ENCODE measurements at places on chromosomes 5 and 9. TPM values are rescaled to one million over a fixed set of nuclear protein-coding genes. Genes with fewer than 3 reads are reported as not detected.

- DNase-seq, result no peak
Observed at GRCh38 chr5:176413255-176413565, 3.1 kb downstream of the CLTB start.

- no peak for DNase-seq
Observed at GRCh38 chr5:117803533-117803932, 1184.8 kb downstream of the DTWD2 start.

- no peak for DNase-seq
Observed at GRCh38 chr9:7405924-7406604, 393.5 kb downstream of the DMAC1 start.

DNA sequence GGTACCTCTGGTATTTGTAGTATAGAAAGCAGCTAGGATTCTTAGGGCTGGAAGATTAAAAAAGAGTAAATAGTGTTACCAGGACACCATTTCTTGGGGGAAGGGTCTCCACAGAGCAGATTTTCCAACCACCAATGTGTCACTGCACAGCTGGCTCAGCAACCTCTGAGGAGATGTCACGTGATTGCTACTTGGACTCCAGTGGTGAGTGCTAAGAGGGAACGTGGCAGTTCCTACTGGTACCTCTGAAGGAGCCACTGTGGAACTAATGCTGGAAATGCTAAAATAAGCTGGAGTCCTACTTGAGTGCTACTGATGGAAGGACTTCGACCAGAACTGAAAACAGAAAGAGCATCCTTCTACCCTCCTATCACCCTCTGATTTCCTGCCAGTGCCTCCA, 36.1 kb upstream of the SPDL1 start:
- no peak for DNase-seq

DNA sequence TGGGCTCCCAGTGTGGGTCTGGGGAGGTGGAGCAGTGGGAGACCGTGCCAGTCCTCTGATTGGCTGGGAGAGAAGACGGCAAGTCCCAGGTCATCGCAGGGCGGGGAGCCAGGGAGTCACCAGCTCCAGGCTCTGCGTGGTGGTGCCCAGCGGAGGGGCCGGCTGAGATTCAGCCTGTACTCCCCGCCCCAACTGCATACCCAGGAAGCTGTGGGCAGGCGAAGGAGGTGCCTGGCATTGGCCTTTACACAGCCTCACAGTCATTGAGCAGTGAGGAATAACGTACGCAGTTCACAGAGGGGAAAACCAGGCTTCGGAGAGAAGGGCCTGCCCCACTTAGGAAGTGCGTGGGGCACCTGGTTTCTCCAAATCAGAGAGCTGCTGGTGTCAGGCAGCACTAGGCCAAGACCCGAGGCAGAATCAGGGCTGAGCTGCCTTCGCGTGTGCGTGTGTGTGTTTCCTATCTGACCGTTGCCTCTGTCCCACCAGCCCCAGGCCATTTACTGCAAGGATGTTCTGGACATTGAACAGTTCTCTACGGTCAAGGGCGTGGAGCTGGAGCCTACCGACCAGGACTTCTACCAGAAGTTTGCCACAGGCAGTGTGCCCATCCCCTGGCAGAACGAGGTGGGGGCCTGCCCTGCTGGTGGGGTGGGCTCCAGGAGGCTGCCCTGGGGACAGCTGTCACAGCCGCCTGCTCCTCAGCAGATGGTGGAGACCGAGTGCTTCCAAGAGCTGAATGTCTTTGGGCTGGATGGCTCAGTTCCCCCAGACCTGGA, 6.2 kb upstream of the PRR7 start:
- DNase-seq, result peak; percentile 86

DNA sequence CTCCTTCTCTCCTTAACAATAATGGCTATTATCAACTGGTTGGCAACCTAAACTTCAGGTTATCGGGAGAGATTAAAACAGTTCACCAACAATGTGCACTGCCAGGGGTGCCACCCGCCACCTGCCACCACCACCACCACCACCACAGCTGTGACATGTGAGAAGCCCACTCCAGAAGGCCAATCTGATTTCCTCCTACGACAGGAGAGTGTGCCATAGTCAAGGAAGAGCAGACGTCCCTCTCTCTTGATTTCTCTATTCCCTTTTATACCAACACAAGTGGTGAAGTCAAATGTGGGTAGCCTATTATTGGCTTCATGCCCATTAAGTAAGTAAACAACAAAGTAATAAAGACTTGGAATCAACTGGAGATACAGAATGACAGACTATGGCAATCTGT, 22.4 kb downstream of the GNAQ start:
- DNase-seq, result no peak

- DNase-seq, result no peak
Observed at GRCh38 chr9:112553256-112553826, 66.7 kb downstream of the KIAA1958 start.

GRCh38 chr5:39437467-39437866, 12.7 kb upstream of the DAB2 start:
- no peak for DNase-seq

GRCh38 chr5:56567278-56567677, 248.1 kb upstream of the MAP3K1 start:
- DNase-seq, result no peak

GRCh38 chr5:177576169-177576568, 15.8 kb upstream of the TMED9 start:
- DNase-seq, result no peak

- no peak for DNase-seq
Observed at GRCh38 chr5:45109636-45110035, 300.9 kb downstream of the MRPS30 start.

DNA sequence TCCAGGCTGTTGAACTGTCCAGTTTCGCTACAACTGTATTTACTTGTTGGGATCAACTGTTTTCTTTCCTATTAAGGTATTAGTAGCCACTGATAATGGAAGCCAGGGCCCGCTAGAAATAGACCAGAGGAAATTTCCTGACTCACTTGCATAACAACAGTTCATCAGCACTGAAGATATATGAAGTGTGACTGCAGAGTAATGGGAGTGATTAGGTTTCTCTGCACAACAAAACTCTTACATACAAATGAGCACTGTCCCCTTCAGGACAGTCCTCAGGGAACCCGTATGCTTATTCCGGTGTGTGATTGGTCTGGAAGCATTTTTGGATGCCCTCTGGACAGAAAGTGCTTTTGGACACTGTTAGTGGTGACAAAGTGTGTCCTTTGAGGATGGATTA, 55.3 kb downstream of the LIX1 start:
- DNase-seq, result no peak

The MUSK gene
- not detected for total RNA-seq

The PCDHGB1 gene
- total RNA-seq, result not detected

Data from activated CD4-positive, alpha-beta memory T cell treated with anti-CD3 and anti-CD28 coated beads for 36 hours (primary cell).